ENCODE measurements at places on chromosomes 5 and 9.

DNA sequence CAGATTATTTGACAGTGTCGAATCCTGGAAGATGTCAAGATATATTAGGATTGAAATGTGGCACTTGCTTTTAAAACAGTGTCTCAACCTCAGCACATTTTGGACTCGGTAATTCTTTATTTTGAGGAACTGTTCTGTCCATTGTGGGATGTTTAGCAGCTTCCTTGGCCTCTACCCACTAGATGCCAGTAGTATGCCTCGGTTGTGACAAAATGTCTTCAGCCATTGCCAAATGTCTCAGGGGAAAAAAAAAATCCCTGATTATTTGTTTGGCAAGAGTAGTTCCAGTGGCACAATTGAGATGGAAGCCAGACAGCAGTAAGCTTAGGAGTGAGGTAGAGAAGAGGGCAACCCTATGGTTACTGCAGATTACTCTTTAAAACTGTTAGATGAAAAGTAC lies 694.5 kb upstream of the RIOK2 start:
- no peak for DNase-seq

- DNase-seq = no peak
These were observed 92.3 kb upstream of the PTGER4 start for GRCh38 chr5:40587376-40587775.

DNA sequence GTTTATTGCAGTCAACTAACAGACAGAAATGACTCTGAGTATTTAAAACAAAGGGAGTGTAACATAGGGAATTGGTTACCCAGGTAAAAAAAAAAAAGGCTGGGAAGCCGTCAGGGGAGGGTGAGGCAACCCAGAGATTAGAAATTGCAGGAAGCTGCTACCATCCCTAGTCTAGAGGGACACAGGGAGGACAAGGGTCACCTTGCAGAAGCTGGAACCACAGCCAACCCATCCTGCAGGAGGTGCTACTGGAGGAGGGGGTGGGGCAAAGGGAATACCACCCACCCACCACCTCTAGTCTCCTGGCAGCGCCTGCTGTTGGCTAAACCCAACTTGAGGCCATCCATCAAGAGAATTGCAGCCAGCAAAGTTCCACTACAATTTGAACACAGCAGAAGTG lies 6.5 kb downstream of the CAST start:
- no peak for DNase-seq

DNA sequence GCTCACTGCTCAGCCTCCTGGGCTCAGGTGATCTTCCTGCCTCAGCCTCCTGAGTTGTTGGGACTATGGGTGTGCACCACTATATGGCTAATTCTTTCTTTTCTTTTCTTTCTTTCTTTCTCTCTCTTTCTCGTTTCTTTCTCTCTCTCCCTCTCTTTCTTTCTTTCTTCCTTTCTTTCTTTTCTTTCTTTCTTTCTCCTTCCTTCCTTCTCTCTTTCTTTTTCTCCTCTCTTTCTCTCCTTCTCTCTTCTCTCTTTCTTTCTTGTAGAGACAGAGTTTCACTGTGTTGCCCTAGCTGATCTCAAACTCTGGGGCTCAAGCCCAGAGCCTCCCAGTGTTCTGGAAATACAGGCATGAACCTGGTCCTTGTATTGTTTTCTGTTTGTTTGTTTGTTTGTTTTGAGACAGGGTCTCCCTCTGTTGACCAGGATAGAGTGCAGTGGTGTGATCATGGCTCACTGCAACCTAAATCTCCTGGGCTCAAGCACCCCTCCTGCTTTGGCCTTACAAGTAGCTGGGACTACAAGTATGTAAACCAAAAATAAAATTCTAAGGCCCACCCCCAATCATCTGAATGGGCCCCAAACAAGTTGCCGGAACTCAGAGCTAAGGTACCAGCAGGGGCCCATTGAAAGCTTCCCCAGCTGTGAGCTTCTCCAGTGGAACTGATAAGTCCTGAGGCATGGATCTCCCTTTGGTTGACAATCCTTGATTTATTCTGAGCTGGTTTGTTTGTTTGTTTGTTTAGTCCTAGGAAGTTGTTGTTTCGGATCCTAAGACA lies 11.9 kb upstream of the BTF3 start:
- DNase-seq = no peak

- DNase-seq = no peak
These were observed 1.6 kb upstream of the ZNF608 start for GRCh38 chr5:124747791-124748686.

GRCh38 chr9:128921881-128922763 lies 1.3 kb downstream of the PHYHD1 start:
- no peak for DNase-seq

- DNase-seq = no peak
These were observed 677.6 kb downstream of the SEMA5A start for GRCh38 chr5:8868283-8868682.

- no peak for DNase-seq
These were observed 41.6 kb downstream of the TRIO start for GRCh38 chr5:14184725-14185124.

GRCh38 chr5:139749242-139749641 lies 46.4 kb upstream of the PSD2 start:
- no peak for DNase-seq

DNA sequence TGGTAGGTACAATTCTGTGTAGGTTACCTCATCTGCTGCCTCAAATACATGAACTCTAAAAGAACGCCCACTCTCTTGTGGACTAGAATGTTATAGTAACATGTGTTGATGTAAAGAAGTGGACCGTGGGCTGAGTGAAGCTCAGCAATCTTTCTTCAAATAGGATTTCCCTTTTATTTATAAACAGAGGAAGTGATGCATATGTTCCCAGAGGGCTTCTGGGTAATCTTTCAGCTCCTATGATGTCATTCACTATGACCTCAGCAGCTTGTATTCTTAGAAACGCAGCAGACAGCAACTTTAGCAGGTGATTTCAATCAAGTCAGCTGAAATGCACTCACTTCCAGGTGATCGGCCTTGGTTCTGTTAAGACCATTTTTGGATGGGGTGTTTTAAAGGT lies 14.4 kb downstream of the F2RL2 start:
- no peak for DNase-seq

GRCh38 chr9:75653750-75654149 lies 236.7 kb upstream of the PCSK5 start:
- DNase-seq = no peak

DNA sequence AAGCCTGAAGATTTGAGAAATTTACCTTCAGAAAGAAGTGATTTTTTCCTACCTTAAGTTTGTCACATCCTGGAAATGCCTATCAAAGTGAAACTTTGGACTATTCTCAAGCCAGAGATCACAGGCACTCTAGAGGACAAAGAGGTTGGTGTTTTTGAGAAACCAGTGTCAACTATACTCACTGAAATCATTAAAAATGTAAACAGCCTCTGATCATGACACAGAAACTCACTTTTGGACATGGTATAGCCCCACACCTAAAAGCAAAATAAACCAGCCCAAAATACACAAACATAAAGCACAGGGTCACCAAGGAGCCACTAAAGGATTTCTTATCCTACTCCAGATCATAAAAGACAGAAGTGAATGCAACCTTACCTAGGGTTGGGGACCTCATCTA lies 65.7 kb upstream of the ICE1 start:
- DNase-seq = no peak

GRCh38 chr9:36316611-36317317 lies 58.5 kb upstream of the GNE start:
- DNase-seq = no peak

GRCh38 chr5:55160493-55161209 lies 680 bp downstream of the GPX8 start:
- no peak for DNase-seq

DNA sequence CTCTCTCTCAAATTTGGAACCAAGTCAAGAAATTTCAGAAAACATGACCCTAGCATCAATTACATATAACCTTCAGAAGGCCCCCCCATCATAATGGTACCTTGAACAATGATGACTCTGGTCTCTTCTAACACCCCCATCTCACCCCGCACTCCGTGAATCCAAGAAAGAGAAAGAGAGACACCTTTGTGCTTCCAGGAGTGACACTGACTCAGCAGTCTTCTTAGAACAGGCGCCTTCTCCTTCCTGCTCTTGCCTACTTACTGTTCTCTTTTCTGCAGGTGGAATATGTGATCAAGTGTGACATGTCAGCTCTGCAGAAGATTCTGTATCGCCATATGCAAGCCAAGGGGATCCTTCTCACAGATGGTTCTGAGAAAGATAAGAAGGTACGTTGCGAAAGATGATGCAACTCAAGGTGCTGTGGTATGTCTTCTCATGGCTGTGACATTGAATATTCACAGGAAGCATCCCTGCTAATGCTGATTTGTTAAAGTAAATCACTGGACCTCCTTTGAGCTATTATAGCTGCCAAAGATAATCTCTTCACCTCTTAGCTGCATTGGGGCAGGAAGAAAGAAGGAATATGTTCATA lies 81.3 kb downstream of the SMARCA2 start:
- no peak for DNase-seq

- no peak for DNase-seq
These were observed 89.0 kb downstream of the ERBIN start for GRCh38 chr5:66015196-66015960.

- DNase-seq = no peak
These were observed 17.5 kb downstream of the IPPK start for GRCh38 chr9:92652461-92652860.

- no peak for DNase-seq
These were observed 89.7 kb upstream of the SLC44A1 start for GRCh38 chr9:105154723-105155191.

DNA sequence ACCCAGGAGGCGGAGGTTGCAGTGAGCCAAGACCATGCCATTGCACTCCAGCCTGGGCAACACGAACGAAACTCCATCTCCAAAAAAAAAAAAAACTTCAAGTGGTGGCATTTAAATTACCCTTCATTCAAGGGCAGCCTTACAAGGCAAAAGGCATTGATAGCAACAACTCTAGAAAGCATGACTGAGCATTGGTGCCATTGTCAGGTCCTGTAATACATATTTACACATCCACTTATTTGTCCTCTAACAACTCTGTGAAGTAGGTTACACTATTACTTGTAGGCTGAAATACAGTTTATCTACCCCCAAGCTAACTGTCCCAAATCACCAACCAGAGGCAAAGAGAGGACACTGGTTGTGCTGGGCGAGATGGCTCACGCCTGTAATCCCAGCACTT lies 52.7 kb upstream of the LARP1 start:
- DNase-seq = no peak

GRCh38 chr5:15932066-15932465 lies 247.5 kb downstream of the MARCHF11 start:
- DNase-seq = no peak

- DNase-seq = no peak
These were observed 107.9 kb downstream of the PHF2 start for GRCh38 chr9:93684161-93684765.

- no peak for DNase-seq
These were observed 72.3 kb downstream of the PTBP3 start for GRCh38 chr9:112261133-112261532.

- no peak for DNase-seq
These were observed 134.9 kb upstream of the LPCAT1 start for GRCh38 chr5:1658665-1659064.

- DNase-seq = no peak
These were observed 45.7 kb upstream of the IRX2 start for GRCh38 chr5:2797160-2797559.

DNA sequence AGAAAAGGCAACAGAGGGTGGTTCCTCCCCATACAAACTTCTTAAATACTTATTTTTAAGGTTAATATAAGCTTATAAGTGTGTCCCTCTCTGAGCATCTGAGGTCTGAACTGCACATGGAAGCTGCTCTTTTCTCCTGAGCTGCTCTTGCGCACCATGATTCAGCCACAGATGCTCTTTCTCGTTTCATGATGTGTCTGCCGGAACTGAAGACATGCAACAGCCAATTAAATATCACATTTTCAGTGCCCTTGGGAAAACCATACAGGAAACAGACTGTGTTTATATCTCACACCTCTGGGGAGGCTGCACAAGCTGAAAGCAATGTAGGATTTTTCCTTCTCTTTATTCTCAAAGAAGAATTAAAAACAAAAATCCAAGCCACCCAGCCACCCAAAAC lies 96.8 kb upstream of the NREP start:
- no peak for DNase-seq

- no peak for DNase-seq
These were observed 211.2 kb downstream of the NXNL2 start for GRCh38 chr9:88746029-88746742.

GRCh38 chr9:108282872-108283271 lies 572.9 kb downstream of the ACTL7B start:
- no peak for DNase-seq

DNA sequence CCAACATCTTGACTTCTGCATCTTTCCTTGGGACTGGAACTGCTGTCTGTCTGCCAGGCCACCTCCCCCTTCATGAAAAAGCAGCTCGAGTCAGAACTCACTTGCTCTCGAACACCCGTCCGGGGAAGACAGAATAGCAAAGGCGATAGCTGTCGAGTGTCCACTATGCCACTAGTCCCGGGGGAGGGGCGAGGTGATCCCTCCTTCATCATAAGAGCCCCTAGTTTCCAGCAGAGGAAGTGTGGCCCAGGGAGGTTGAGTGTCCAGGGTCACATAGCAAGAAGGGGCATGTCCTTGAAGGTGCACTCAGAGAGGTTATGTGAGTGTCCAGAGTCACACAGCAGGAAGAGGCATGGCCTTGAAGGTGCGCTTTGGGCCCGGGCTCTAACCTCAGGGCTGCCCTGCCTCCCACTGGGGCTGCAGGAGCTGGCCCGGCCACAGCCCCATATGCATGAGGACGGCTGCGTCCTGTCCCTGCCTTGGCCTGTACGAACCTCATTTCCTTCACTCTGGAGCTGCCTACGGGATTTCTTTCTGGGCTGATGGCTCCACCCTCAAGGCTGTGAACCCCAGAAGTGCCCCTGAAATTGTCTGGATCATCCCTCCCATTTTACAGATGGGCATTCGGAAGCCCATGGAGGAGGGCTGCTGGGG lies 6.7 kb downstream of the DBH start:
- DNase-seq = no peak

GRCh38 chr9:93520523-93520922 lies 55.9 kb upstream of the PHF2 start:
- DNase-seq = no peak

DNA sequence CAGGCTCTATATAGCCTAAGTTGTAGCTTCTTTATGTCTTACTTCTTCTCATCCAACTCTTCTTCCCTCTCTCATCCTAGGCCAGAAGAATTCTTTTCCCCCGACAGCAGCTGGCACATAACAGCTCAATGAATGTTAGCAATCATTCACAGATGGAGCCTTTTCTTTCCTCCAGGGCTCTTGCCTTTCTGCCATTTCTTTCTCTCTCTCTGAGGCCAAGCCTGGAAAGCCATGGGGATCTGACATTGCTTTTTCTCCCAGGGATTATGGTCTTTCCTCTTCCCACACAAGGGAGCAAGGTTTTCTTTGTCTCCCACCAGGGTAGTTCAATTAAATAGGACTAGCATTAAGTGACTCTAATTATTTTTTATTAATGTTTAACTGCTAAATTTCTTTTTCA lies 20.5 kb downstream of the SMIM15 start:
- DNase-seq = no peak

All from stimulated activated CD8-positive, alpha-beta memory T cell treated with anti-CD3 and anti-CD28 coated beads, Interleukin-4, amount 100 ng/mL, for 1 hour (primary cell).